ENCODE measurements at places on chromosomes 4 and X.
A peak's percentile ranks its signal among the peaks of the same experiment; 100 is the strongest.

DNA sequence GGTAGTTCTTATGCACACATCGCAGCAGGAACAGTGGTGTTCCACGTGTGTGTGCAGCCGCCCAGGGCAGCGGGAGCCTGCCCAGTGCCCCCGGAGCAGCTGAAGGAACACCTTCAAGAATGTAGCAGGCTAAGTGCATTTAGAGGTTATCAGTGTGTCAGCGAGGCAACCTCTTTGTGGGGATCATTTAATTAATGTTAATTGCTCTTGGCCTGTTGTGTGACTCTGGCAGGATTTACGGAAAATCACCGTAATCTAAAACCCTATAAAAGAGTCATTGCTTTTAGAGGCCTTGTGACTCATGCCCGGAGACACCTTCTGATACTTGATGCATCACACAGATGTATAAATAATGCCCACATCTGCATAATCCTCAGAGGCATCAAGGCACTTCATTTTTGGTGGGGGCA, 47.3 kb upstream of the GATB start:
- no peak for DNase-seq

DNA sequence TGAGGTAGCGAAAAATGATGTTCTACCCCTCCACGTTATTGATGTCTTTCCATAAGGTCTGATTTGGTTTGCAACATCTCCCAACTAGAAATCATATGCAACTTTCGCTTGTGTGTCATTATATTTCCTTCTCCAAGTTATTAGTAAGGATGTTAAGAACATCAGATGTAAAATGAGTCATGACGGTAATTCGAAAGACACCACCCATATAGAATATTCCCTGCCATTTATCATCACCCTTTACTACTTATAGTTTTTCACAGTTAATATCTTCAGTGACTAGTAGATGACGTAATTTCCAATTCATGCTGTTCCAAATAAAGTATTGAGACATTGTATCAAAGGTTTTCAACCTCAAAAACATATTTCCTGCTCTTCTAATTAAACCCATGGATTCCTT, 146.7 kb upstream of the MAP3K15 start:
- DNase-seq: no peak

GRCh38 chr4:161448550-161449180, 715.1 kb downstream of the FSTL5 start:
- DNase-seq: no peak

- no peak for DNase-seq
Measured at GRCh38 chr4:142886566-142886965, 40.5 kb upstream of the INPP4B start.

GRCh38 chrX:14698790-14699189, 169.5 kb downstream of the GLRA2 start:
- no peak for DNase-seq

DNA sequence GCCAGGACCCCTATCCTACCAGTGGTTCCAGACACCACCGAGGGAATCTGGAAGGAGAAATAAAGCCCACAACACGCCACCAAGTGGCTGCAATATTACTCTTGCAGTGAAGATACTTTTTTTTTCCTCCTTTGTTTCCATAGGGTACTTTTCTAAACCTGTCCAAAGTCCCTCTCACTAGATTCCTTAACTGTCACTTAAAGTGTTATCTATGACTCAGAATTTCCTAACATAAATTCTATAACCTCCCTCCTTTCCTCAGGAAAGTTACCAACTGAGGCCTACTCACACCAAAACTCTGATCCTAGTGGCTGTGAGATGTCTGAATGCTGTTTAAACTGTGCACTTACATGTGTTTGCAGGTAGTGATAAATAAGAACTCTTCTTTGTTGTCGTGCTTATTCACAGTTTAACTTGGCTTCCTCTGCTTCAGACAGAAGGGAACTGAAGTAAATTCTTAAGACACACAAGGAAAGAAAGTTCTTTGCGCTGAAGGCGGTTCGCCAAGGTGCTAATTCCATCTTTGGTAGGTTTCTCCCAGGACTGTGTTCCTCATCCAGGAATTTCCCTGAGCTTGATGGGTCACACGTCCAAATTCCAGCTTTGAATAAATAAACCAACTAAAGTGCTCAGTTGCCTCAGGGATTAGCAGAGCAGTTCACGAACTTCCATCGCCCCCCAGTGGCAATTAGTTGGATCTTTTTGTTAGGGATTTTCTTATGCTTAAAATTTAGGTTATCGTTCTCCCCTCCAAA, 10.7 kb upstream of the HCCS start:
- peak; percentile 41 for DNase-seq

- no peak for DNase-seq
Measured at GRCh38 chr4:172838111-172838510, 330.5 kb upstream of the GALNT7 start.

- no peak for DNase-seq
Measured at GRCh38 chr4:154132406-154132805, 343.5 kb upstream of the SFRP2 start.

GRCh38 chrX:130295519-130296296, 27.0 kb upstream of the ZNF280C start:
- DNase-seq: no peak

DNA sequence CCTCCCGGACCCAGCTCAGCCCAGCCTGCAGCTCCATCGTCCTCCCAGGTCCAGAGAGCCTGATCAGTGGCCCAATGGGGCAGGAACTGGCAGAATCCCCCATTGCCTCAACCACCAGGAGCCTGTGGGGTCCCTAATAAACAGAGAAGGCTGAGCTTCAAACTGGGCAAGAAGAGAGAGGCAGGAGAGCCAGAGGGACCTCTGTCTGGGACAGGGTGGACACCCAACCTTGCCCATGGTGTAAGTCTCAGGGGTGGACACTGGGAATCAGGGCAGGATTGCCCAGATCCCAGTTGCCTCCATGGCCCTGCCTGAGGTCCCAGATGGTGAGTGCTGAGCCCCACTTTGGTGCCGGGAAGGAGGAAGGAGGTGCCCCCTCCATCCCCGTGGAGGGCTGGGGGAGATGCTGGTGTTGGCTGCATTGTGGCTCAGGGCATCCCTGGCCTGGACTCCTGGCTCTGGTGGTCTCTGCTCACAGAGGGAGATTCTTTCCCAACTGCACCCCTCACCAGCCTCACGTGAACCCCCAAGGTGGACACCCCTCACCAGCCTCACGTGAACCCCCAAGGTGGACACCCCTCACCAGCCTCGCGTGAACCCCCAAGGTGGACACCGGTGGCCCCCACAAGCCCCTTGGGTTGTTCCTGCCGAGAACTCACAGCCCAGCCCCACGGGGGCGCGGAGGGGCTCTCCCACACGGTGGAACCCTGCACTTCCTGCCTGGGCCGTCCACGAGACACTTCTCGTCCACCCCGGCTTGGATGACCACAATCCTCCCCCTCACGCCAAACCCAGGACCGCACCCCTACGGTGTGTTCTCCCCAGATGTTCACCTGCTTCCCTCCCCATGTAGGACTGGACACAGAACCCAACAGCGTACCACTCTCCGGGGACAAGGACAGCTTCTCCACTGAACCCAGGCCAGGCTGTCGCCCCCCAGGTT, 5.4 kb downstream of the CPLX1 start:
- DNase-seq: no peak

DNA sequence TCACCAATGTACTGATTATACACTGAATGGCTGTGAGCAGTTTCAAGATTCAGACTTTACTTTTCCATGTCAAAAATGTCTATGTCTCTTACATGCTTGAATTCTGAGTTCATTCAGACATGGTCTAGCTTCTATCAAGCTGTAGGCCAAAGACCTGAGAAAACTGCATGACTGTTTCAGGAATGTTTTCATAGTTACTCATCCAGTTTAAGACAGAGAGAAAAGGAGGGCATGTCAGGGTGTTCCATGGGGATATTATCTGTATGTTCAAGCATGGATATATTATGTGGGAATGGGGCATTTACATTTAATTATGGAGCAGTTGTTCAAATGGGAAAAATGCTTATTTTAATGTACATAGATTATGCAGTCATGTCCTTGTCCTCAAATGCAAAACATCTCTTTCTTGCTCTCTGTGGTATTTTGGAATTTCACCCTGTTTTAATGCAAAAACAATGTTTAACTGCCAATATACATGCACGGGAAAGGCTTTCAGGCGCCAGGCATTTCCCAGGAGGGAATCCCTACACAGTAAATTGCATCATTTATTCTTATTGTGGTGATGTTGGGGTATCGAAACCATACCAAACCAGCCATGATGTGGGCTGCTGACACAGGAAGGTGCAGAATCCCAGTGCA, 429.1 kb upstream of the INTU start:
- no peak for DNase-seq

DNA sequence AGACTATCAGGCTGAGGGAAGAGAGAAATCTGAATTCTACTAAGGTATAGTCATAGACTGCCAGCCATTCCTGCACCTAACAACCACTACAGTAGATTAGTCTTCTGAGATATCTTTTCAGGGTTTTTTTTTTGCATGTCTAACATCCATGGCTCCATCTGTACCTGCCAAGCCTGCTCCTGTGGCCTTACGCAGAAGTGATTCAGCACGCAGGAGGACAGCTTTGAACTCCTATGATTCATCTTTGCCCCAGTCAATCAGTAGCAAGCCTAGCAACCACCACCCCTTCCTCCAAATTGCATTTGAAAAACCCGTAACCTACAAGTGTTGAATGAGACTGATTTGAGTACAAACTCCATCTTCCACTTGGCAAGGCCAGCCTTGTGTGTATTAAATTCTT, 520.7 kb upstream of the HS3ST1 start:
- DNase-seq: no peak

DNA sequence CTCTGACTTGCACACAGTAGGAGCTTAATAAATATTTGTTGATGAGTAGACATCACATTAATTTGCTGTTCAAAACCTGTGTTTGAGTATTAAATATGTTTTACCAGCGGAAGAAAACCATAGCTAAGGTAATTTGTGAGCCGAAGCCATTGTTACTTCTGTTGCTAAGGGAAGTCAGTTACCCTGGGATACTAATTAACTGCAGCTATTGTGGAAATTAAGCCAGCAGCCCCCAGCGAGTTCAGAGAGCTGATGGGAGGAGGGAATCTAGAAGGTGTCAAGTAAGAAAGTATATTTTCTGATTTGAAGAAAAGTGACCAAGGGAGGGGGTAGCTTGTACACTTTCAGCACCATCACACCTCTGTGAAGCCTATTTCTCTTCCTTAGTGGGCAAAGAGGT, 76.7 kb upstream of the IGSF1 start:
- no peak for DNase-seq

GRCh38 chr4:16707874-16708273, 190.6 kb downstream of the LDB2 start:
- no peak for DNase-seq

GRCh38 chrX:111649638-111650037, 31.3 kb upstream of the ALG13 start:
- DNase-seq: no peak

DNA sequence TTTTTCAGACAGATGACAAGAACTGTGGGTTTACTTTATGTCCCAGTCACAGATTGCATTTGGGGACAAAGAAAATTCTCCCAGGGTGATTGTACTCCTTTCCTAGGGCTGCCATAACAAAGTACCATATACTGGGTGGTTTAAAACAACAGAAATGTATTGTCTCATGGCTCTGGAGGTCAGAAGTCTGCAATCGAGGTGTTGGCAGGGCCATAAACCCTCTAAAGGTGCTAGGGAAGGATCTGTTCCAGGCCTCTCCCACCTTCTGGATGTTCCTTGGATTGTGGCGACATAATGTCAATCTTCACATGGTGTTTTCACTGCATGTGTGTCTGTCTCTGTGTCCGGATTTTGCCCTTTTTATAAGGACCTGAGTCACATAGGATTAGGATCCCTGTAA, 12.3 kb downstream of the GEMIN8 start:
- DNase-seq: no peak

GRCh38 chr4:19030536-19030935, 1009.0 kb upstream of the LCORL start:
- DNase-seq: no peak

DNA sequence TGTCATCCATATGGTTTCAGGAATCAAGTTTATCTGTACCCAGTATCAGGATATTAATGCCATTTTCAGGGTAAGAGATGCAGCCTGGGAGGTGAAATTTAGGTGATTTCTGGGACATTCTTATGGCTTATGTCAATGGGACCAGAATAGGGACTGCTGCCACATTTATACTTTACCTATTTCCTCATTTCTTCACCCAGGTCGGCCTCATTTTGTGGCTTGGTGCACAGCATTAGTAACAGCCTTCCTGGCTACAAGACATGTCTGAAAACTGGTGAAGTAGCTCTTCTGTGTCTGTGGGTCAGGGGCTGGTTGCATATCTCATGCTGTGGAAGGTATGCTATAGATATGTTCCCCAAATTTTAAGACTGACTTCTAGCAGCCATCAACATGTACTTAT, 284.8 kb downstream of the AFF2 start:
- no peak for DNase-seq

GRCh38 chr4:169315530-169316343, 45.0 kb upstream of the SH3RF1 start:
- no peak for DNase-seq

DNA sequence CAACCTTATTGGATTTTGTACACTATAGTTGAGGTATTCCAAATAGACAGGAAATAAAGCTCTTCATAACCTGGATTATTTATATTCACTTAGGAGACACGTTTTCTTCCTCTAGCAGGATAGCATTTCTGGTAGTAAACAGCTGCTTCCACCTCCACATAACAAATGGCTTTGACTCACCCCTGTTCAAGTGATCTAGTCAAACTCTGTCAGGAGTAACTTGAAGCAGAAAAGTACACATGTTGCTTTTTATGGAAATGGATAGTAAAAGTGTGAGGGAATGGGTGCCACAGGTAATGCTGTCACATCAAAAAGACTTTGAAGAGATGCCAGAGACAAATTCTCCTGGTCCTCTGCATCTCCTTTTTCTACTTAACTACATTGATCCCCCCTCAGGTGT, 258.7 kb upstream of the SLC7A11 start:
- DNase-seq: no peak

DNA sequence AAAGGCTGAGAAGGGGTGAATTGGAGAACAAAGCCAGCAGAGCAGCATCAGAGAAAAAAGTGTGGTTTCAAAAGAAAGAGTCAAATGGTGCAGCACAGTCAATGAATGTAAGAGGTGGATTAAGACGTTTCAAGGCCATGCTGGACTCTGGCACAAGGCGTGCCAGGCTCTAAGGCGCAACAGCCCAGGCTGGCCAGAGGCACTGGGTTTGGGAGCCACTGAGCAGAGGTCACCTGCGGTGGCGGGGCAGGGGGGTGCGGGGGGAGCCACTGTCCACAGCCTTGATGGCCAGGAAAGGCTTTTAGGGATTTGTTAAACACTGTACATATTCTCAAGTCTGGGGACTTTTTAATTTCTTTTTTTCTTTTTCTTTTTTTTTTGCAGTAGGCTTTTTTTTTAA, 222.5 kb upstream of the FAT1 start:
- no peak for DNase-seq

DNA sequence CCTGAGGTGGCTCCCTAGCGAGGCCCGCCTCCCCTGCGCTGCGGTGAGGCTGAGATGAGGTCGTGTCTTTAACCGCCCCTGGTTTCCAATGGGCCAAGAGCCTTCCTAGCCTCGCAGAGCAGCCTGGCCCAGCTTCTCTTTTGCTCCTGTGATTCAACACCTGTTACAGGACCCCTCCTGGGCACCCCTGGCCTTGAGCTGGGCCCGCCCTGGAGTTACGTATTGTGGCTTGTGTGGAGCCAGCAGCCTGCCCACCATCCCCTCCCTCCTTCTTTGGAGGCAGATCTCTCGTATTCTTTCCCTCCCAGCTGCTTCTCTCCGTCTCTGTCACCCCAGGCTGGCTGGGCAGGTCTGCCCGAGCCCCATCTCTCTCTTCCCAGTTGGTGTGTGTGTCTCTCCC, 19.3 kb upstream of the UBA1 start:
- DNase-seq: no peak

- no peak for DNase-seq
Measured at GRCh38 chr4:132710971-132711370, 438.1 kb upstream of the PCDH10 start.

Data from NCI-H446 (cell line).